A549 treated with Mapracorat at 1 μM for 4 hours (cell line): ENCODE measurements at places on chromosomes 1 and 21. TPM values are rescaled to one million over a fixed set of nuclear protein-coding genes. Genes with fewer than 3 reads are reported as not detected.

Gene BLACAT1
- total RNA-seq: not detected in 5 replicates

Gene SPRR2E
- not detected in 5 replicates for total RNA-seq

Gene AGT
- total RNA-seq: 0.06 to 0.13 TPM (median 0.09 TPM) in 3 of 5 replicates, not detected in the others

Gene TMEM81
- 1.3 to 3.0 TPM (median 2.1 TPM) in 5 replicates for total RNA-seq

Gene LIN28A
- not detected in 5 replicates for total RNA-seq

Gene MPL
- 0.23 TPM in 1 of 5 replicates, not detected in the others for total RNA-seq

Gene PRR9
- not detected in 5 replicates for total RNA-seq

Gene CD244
- not detected in 5 replicates for total RNA-seq

Gene PLEKHA6
- 23.4 to 33.5 TPM (median 30.9 TPM) in 5 replicates for total RNA-seq

Gene ASTN1
- total RNA-seq: not detected in 5 replicates

Gene NAXE
- 150 to 167 TPM (median 166 TPM) in 5 replicates for total RNA-seq

Gene HES3
- not detected in 5 replicates for total RNA-seq

Gene GOLT1A
- 3.6 to 6.7 TPM (median 4.4 TPM) in 5 replicates for total RNA-seq

Gene DISC1
- total RNA-seq: 0.10 to 0.24 TPM (median 0.19 TPM) in 5 replicates

Gene YTHDF2
- total RNA-seq: 51.6 to 57.5 TPM (median 53.3 TPM) in 5 replicates

Gene HTR6
- total RNA-seq: 0.15 to 0.22 TPM (median 0.19 TPM) in 4 of 5 replicates, not detected in the other

Gene TEX38
- not detected in 5 replicates for total RNA-seq

Gene ADAMTS5
- total RNA-seq: not detected in 5 replicates
